ENCODE measurements at places on chromosomes 16 and 17.

GRCh38 chr17:34755371-34755770 lies 176.0 kb downstream of the TMEM132E start:
- no peak for DNase-seq

DNA sequence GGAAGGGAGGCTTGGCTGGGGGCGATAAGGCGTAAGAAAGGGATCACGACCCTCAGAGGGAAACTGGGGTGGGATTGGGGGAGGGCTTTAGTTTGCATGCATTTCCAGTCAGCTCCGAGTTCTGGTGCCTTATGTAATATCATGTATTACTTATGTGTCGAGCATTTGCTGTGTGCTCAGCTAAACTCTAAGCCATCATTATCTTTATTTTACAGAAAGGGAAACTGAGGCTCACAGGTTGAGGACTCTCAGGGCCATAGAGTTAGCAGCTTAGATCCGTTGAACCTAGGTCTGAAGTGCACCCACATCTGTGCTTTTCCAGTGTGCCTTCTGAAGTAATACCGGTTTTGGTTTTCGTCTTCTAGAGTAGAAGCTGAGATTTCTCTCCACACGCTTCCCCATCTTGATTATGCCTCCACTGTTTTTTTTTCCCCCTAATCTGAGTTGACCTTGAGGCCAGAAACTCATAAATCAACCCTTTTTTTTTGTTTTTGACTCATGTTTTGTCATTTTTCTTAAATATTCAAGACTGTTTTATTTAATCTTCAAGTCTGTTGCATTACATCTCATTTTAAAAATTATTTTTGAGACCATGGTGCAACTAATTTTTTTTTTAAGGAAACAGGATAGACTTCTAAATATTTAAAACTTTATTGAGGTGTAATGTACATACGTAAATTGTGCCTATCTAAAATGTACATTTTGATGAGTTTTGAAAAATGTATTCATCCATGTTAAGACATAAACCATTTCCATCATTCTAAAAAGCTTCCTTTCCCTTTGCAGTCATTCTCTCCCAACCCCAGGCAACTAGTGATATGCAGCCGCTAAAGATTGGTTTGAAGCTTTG lies 741 bp downstream of the CYB5B start:
- no peak for DNase-seq

DNA sequence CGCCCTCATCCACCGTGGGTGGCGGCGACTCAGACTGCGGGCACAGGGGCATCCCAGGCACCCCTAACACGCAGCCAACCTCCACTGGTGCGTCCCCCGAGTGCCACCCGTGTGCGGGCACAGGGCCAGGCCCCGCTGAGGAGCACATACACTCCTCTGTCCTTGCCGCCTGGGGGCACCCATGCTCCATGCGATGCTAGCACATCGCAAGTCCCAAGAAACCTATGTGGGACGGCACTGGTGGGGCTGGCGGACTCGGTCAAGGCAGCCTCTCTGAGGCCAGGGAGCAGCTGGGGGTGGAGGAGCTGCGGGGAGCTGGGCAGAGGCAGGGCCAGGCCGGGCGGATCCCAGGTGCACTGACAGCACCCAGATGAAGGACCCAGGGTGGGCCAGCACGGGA lies 4.0 kb downstream of the ZNF598 start:
- DNase-seq, result no peak

DNA sequence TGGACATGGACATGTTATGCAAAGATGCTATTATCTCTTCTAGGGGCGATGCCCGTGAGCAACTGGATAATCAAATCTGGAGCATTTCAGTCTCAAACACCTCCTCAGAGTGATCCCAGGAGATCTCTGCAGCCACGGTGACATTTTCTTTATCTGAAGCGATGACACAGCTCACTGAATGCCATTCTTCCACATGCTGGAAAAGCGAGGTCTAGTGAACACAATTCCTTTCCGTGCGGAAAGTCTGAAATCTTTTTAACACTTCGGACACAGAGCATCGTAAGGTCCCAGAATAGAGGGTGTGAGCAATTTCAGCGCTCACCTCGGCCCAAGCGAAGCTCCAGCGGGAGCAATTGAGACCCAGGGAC lies 531 bp upstream of the HASPIN start:
- DNase-seq, result no peak

- no peak for DNase-seq
Measured at GRCh38 chr17:68519911-68520310, 7.7 kb downstream of the PRKAR1A start.

GRCh38 chr17:57834146-57834741 lies 15.6 kb downstream of the MRPS23 start:
- no peak for DNase-seq

DNA sequence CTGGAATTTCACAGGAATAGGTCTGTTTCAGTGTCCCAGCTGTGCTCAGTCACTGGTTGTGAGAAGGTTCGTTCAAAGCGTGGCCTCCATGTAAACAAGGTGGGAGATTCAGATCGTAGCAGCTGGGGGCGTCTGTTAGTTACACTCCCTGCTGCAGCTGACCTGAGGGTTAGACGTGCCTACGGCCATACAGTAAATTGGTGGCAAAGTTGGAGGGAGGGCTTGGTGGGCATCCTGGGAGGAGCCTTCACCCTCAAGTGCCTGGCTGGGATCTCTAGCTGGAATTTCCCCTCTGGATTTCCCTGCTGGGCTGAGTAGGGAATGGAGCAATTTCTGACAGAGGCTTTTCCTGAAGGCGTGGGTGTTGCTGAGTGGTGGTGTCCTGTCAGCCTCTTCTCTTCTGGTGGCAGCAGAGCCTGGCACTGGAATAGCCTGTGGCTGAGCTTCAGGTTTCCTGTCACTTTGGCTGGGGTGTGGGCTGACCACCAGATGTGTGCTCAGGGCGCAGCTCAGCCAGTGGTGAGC lies 6.4 kb downstream of the FCSK start:
- no peak for DNase-seq

DNA sequence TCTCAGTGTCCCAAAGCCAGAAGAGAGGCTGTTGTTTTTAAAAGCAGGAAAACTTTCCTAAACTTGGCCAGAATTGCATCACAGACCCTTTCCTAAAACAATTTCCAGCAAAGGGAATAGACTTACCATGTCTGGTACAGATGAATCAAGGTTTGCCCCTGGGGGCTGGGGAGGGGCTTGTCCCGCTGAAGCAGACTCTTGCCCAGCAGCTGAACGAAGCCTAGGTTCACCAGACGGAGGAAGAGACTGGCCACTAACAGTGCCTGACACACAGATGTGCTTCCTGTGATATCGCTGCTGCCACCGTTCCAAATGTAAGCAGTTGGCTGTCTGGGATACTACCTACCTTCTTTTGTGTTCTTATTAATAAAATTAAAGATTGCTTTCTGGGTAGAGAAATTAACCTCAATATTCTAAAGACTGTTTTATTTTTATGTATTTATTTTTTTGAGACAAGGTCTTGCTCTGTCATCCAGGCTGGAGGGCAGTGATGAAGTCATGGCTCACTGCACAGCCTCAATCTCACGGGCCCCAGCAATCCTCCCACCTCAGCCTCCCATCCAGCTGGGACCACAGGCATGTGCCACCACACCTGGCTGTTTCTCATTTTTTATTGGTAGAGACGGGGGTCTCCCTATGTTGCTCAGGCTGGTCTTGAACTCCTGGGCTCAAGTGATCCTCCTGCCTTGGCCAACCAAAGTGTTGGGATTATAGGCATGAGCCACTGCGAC lies 13.5 kb downstream of the PRCD start:
- no peak for DNase-seq

DNA sequence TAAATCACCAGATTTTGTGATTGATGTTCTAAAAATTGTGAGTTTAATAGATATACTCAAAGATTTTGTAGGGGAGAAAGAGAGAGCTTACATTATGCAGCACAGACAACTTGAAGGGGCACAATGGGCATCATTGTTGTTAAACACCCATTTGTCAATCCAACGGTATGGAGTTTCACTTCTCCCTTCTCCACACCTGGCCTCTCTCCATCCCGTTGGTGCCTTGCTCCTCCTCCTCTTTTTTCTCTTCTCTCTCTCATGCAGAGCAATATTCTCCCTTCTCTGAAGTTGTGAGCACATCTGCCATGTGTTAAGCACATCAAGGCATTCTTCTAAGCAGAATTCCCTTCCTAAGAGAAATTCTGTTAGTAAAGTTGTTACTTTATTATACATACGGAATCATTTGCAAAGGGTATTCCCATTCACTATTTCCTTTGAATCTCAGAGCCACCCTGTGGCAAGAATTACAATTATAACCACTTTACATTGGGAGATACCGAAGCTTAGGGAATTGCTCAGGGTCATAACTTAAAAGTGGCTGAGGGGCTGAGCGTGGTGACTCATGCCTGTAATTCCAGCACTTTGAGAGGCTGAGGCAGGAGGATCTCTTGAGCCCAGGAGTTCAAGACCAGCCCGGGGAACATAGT lies 40.5 kb upstream of the SKAP1 start:
- DNase-seq, result no peak

GRCh38 chr17:28532050-28532960 lies 20.1 kb downstream of the UNC119 start:
- no peak for DNase-seq

- DNase-seq, result no peak
Measured at GRCh38 chr17:36939802-36940312, 2.6 kb downstream of the LHX1 start.

GRCh38 chr16:88743693-88744576 lies 37.6 kb downstream of the CTU2 start:
- peak; percentile 76 for DNase-seq

DNA sequence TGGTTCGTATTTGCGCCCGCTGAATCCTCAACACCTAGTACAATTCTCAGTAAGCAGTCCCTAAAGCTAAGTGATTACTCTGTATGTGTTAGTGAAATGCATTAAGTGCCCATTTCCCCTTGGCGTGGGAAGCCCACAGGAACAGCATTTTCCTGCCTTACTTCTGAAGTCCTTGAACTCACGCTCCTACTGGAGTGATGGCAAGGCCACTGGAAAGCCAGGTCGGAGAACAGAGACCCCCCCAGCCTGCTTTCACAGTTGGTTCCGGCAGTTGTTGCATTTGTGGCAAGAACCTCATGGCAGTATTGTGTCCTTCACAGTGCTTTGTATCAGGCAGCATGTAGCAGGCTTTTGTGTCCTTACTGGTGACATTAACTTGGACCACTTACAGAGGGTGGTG lies 340.7 kb downstream of the CDH13 start:
- DNase-seq, result no peak

DNA sequence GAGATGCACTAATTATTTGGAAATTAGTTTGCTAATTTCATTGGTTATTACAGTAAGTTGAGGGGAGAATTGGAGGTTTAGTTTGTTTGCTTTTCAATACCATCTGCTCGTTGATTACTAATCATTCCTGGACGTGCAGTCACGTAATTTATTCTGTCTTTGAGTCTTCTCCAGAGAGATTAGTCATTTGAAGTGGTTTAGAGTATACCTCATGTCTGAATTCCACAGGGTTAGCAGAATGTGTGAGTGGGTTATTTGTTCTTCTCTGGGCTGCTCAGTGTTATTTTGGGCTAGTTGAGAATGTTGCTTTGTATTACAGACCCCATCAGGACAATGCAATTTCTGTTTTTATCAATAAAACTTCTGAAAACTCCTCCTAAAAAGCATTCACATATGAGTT lies 265.0 kb downstream of the RBFOX1 start:
- DNase-seq, result no peak

DNA sequence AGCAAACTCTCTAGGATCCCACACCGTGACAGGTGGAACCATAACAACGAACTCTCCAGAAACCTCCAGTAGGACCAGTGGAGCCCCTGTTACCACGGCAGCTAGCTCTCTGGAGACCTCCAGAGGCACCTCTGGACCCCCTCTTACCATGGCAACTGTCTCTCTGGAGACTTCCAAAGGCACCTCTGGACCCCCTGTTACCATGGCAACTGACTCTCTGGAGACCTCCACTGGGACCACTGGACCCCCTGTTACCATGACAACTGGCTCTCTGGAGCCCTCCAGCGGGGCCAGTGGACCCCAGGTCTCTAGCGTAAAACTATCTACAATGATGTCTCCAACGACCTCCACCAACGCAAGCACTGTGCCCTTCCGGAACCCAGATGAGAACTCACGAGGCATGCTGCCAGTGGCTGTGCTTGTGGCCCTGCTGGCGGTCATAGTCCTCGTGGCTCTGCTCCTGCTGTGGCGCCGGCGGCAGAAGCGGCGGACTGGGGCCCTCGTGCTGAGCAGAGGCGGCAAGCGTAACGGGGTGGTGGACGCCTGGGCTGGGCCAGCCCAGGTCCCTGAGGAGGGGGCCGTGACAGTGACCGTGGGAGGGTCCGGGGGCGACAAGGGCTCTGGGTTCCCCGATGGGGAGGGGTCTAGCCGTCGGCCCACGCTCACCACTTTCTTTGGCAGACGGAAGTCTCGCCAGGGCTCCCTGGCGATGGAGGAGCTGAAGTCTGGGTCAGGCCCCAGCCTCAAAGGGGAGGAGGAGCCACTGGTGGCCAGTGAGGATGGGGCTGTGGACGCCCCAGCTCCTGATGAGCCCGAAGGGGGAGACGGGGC lies 1.3 kb downstream of the SPN start:
- no peak for DNase-seq

GRCh38 chr16:85612191-85612800 lies 826 bp upstream of the GSE1 start:
- no peak for DNase-seq

GRCh38 chr16:23072769-23073549 lies 76.3 kb downstream of the USP31 start:
- DNase-seq, result no peak

DNA sequence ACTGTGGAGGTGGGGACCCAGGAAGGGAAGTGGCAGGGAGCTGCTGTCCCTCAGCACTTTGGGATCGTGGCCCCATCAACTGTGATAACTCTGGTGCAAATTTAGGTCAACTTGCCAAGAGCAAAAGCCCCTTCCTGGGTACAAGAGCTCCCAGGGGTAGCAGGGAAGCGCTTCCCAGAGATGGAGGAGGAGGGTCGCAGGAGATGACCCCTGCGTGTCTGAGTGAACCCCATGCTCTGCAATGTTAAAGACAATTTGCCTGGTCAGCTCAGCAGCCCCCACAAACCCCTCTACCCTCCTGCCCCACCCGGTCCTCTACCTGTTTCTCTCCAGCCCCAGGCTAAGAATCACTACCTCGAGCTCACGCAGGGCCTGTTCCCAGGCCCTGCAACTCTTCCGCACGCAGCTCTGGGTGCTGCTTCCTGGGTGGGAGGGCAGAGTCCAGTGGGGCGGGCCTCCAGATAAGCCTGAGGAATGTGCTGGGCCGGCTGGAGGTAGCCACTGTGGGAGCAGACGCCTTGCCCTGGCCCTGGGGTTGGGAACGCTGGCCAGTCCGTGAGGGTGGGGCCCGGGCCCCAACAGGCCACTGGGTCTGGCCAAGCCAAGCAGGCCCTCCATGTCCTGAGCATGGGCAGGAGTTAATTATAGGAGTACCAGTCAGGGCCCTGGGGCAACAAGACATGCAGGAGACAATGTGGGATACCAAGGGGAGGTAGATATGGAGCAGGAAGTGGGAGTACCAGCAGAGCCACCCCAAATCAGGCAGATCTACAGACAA lies 6.1 kb downstream of the DOK4 start:
- no peak for DNase-seq

- DNase-seq, result no peak
Measured at GRCh38 chr17:40491486-40491885, 9.9 kb downstream of the TNS4 start.
